ENCODE measurements at places on chromosomes 4 and X.

- DNase-seq, result no peak
Measured at GRCh38 chrX:39830414-39830813, 267.3 kb downstream of the BCOR start.

GRCh38 chrX:74292808-74293123 lies 11.2 kb upstream of the ZCCHC13 start:
- peak; percentile 9 for DNase-seq

DNA sequence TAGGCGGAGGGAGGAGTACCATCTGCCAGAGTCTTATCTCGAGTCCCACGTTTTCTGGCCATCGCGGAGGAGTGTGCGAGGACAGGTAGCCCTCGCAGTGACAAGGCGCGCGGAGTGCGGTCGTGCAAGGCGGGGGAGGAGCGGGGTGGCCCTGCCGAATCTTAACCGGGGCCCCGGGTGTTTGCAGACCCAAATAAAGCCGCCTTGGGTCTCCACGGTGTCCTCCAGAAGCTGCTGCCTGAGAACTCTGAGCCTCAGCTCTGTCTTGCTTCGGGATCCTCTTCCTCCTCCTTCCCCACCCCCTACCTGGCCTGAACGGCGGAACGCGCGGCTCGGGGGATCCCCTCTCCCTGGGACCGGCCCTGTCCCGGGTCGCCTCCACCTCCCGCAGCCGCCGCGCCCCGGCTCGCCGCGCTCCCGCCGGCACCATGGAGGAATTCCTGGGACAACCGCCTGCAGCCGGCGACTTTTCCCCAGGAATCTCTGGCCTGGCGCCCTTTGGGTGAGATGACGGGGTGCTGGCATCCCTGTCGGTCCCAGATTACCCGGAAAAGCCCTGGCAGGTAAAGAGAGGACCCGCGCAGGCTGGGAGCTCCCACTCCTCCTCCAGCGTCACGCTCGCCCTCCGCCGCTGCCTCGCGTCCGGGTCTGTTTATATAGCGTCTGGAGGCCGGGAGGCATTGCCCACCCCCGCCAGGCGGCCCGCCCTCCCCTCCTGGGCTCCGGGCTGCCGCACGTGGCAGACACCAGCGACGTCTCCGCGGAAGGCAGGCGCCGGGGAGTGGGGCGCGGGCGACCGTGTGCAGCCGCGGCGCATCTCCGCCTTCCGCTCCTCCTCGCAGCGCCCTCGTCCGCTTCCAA lies at the start of gene GALNTL6:
GALNTL6 (plus strand) TSS at position 740 of the 861 bp plus-strand sequence.
- no peak for DNase-seq

- DNase-seq, result no peak
Measured at GRCh38 chr4:24858550-24858949, 54.3 kb downstream of the CCDC149 start.

DNA sequence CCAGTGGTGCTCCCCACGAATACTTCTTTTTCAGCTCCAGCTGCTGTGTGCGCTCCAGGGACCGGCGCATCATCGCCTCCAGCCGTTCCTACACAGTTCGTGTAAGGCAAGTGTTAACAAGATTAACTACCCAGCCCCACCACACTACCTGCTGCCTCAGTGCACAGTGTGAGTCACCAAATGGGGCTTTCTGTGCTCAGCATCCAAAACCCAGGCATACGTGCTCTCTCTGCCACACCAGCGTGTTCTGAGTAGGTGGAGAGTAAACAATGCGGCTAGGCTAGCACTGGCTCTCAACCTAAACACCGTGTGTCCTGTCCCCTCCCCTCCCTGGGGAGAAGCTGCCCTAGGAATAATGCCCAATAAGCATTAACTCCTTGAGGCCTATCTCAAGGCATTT lies 60.0 kb downstream of the MAP7D2 start:
- no peak for DNase-seq

DNA sequence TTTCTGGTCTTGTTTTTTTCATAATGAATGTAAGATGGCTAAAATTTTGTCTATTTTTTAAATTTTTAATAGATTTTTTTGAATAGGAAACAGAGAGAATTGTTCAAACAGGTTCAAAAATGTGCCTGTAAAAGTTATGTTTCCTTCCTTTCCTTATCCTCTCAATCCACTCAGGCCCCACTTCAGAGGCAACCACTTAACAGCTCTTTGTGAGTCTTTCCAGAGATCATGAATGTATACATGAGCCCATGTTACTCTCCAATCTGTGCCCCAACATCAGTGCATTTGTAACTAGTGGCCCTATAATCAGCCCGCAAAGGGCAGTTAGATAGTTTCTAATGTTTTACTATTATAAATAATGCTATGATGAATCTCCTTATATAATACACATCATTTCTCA lies 14.0 kb downstream of the CFI start:
- no peak for DNase-seq

DNA sequence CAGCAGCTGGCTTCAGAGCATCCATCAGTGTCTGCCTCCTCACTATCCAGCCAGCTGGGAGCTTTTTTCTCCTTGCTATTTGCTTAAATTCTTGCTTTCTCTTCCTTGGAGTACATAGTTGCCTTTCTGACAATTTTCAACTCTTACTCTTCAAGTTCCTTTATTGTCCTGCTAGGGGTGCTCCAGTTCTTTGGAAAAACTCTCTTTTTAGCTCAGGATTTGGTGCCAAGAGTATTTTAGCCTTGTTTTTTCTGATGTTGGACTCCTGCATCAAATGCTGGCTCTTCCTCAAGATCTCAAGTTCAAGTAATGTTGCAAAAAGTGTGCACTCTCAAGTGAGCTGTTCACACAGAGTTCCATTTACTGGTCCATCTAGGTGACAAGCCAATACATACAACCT lies 126.4 kb downstream of the KDR start:
- peak; percentile 89 for DNase-seq

GRCh38 chr4:1246901-1247863 lies 1.7 kb downstream of the CTBP1 start:
- peak; percentile 32 for DNase-seq

- peak; percentile 1 for DNase-seq
Measured at GRCh38 chrX:133414406-133415275, 648 bp downstream of the GPC4 start.

DNA sequence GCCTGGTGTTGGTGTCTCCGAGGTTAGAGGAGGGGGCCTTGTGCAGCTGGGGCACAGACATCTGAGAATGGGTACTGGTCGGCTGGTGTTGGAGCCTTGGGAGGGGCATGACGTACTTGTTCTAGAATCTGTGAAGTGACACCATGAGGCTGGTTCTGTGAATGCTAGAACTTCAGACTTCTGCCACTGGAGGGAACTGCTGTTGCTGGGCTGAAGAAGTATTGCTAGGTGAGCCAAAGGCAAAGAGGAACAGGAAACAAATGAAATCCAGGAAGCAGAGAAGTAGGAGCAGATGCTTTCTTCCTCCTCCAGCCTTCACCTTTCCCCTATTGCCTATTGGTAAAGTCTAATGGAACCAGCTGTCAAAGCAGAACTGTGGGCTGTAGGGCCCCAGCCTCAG lies 120.9 kb upstream of the DDIT4L start:
- DNase-seq, result no peak

GRCh38 chr4:472881-473569 lies 25.9 kb downstream of the ZNF721 start:
- DNase-seq, result peak; percentile 17

GRCh38 chrX:101287402-101287801 lies 3.7 kb downstream of the TAF7L start:
- peak; percentile 56 for DNase-seq

DNA sequence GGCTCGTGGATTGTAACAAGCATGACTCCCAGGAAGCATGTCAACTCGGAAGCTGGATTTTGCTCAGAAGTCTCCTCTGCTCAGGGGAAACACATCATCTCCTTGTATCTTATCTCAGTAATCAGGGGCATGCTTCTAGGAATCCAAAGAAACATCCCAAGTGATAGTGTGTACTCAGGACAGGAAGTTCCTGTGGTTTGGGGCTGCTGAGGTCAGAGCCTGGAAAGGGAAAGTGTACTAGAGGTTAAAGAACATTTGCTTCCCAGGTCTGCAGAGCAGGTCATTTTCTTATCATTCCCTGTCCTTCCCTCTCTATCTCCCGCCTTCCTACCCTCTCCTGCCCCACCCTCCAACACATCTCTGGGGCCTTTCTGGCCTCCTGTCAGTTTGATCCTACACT lies 38.8 kb downstream of the SLC34A2 start:
- peak; percentile 27 for DNase-seq

GRCh38 chr4:11908712-11909111 lies 480.0 kb upstream of the HS3ST1 start:
- DNase-seq, result no peak

GRCh38 chr4:73434311-73434710 lies 1.7 kb upstream of the AFP start:
- DNase-seq, result peak; percentile 38

DNA sequence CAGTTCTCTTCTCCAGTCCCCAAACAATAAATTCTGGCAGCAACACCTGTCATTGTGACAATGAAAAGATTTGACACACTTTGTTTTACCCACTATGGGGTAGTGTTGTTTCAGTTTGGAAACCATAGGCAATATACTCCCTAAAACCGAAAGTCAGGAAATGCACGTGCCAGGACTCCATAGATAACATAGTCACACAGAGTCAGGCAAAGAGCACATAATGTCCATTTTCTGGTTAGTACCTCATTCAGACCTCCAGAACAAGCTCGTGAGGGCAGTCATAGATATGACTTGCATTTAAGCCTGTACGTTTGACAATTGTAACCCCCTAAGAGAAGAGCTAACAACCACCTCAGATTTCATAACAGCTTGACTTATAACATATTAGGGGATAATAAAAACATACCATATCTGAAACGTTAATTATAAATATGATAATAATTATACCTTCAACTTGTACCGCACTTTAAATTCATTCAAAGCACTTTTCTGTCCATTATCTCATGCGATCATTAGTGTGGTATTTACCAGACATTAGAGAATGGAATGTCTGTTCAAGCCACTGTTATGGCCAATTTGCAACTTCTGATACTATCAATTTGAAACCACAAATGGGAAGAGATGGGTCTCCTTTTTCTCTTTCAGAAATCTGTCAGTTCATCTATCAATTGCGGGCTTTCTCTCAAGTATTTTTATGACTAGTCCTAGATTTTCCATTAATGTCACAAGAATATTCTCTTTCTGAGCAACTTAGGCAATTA lies 147.4 kb downstream of the LDB2 start:
- peak; percentile 24 for DNase-seq

DNA sequence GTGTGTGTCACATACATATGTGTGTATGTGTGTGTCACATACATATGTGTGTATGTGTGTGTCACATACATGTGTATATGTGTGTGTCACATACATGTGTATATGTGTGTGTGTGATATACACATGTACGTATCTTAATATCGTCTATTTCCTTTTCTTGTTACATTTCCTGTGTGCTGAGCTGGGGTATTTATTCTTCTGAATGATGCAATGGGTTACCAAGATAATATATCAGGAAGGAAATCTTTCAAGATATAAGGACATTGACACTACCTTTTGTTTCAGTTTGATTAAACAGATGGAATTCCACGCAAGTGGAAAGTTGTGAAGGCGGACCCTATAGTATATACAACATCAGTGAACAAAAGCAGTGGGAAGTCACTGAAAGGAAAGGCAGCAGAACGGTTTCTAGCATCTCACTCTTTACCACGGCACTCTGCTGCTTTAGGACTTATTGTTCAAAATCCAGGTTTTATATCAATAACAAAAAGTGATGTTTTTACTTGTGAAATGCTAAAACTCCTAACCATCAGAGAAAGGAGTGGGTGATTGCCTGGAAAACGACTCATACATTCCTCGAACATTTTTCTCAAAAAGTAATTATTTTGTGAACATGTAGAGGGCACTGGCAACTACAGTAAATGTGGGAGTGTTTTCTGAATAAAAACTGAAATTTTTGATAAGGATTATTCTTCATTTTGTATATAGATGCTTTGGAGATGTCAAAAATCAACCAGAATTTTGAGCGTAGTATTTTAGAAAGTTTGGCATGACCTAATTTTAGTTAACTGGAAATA lies 43.1 kb upstream of the IL21 start:
- peak; percentile 35 for DNase-seq

DNA sequence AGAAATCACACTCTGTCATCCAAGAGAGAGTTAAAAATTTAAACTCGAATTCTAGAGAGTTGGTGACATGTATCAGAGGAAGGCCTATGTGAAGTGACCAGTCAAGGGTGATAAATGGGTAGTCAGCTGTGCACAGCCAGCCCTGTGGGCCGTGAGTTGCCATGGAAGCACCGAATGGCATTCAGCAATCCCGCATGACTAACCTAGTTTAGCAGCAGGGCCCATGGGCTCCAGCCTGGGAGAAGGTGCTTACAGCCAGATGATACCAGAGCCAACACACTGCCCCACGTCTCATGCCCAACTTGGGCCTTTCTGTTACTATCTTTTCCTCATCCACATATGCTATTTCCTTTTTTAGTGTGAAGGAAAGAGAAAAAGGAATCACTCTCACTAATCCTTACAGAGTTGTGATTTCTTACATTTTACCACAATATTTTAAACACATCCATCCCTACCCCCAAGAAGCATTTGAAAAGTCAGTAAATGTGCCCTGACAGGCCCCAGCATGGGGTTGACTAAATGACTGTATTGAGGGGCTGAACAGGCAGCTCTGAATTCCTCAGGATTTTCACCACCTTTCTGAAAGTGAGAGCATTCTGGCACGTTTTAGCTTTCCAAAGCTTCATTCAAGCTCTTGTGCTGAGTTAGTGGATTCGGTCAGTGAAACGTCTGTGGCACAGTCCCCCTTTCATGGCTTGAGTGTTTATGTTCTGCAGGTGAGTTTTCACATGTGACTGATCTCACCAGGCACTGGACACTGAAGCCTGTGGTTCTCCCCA lies 104.2 kb downstream of the AFF1 start:
- peak; percentile 83 for DNase-seq

- DNase-seq, result no peak
Measured at GRCh38 chrX:140440876-140441275, 64.0 kb downstream of the SOX3 start.

- DNase-seq, result peak; percentile 67
Measured at GRCh38 chr4:37802068-37802666, 24.3 kb upstream of the PGM2 start.

DNA sequence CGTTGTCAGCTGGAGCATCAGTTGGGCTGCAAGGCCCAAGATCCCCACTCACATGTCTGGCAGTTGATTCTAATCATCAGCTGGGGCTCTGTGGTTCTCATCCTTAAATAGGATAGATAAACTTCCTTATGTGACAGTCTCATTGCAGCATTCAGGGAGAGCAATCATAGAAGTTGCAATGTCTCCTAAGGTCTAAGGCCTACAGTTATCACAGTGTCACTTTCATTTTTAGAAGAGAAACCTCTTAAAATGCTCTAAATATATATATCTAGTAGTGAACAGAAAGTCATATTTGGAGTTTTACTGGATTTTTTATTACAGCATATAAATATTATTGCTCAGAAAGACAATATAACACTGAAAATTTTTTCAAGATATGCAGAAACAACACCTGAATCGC lies 226.0 kb upstream of the PPP1R2C start:
- no peak for DNase-seq

- no peak for DNase-seq
Measured at GRCh38 chrX:139739138-139739537, 31.2 kb upstream of the MCF2 start.
